ENCODE measurements at places on chromosomes 12 and 14.
A peak's percentile ranks its signal among the peaks of the same experiment; 100 is the strongest.

DNA sequence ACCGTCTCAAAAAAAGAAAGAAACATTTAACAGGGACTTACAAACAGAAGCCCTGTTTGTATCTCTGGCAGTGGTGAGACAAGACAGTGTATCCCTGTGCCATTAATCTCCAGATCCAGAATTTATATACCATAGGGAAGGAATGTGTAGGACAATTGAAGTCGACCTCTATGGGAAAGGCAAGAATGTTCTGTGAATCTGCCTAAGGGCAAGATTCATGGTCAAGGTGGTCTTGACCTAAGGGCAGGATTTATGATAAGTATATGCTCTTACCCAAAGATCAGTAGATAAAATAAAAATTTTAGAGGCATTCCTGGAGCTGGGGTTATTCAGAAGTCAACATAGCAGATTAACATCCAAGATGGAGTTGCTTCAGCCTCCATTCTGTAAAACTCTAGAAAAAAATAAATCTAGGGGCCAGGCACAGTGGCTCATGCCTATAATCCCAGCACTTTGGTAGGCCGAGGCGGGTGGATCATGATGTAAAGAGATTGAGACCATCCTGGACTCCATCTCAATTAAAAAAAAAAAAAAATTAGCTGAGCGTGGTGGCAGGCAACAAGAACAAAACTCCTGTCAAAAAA lies 21.0 kb upstream of the SP1 start:
- DNase-seq, result no peak

GRCh38 chr14:85426068-85426935 lies 103.6 kb upstream of the FLRT2 start:
- peak; percentile 76 for DNase-seq

DNA sequence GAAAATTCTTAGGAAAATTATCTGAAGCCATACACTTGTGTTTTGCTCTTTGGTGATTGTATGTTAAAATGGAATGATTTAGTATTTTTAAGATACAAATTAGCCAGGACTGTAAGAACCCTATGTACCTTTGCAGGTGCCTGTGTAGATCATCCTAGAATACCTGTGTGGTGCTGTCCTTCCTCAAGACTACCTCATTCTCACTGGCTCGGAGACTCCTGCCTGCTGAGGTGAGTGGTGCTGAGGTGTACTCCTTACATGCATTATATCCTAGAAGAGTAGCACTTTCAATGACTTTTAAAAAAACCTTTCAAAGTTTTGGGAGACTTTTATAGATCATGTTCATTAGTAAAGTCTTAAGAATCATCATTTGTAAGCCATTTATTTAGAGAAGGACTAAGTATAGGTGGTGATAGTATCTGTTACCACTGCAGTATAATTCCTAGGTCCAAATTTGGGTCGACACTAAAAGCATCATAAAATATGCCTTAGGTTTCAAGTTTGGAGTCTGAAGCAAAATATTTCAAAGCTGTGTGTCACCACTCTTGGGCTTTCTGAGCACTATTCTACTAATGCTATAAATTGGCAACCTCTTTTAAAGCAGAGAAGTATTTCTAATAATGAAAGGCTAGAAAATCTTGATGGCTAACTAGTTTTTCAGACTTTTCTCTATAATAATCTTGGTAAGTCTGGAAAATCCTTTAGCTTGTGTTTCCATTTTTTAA lies 36.6 kb downstream of the RASSF8 start:
- DNase-seq, result no peak

GRCh38 chr12:42812086-42812485 lies 222.5 kb upstream of the PRICKLE1 start:
- DNase-seq, result no peak

- DNase-seq, result no peak
These were observed 20.3 kb downstream of the KRT85 start for GRCh38 chr12:52347016-52347415.

DNA sequence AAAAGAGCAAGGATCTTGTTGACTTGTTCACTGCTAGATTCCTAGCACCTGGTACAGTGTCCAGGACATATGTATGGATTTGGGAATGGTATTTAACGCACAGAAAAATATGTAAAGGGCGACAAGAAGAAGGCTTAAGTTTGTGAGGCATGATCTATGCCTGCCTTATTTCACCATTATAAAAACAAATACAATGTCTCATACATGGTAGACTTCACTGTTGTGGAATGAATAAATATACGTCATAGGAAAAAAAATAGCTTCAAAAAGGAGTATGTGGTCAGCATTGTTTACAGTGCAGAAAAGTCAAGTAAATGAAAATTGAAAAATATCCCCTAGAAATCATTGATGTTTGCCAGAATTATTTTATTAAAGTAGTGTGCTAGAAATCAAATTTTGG lies 30.0 kb downstream of the HCFC2 start:
- no peak for DNase-seq

GRCh38 chr12:105279460-105280056 lies 43.6 kb upstream of the APPL2 start:
- no peak for DNase-seq

- DNase-seq, result no peak
These were observed 59.3 kb upstream of the VRK1 start for GRCh38 chr14:96737881-96738280.

DNA sequence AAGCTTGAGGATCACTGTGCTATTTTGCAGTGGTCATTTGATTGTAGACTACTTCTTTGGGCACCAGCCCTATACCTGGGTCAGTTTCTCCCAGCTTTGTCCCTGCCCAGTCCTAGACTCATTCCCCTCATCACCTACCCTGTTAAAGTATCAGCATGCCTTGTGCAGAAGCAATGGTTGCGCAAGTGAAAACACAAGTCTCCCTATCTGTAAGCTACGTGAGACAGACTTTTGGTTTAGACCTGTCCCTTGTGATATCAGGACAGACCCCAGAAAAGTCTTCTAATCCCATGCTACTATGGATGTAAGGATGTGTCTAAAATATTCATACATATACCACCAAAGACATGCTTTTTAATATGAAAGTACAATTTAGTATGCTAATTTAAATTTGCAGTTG lies 88.8 kb upstream of the ATP2B1 start:
- DNase-seq, result no peak

- DNase-seq, result no peak
These were observed 118.8 kb downstream of the TSPAN9 start for GRCh38 chr12:3195859-3196483.

GRCh38 chr12:81350309-81350708 lies 272.4 kb downstream of the ACSS3 start:
- DNase-seq, result no peak

DNA sequence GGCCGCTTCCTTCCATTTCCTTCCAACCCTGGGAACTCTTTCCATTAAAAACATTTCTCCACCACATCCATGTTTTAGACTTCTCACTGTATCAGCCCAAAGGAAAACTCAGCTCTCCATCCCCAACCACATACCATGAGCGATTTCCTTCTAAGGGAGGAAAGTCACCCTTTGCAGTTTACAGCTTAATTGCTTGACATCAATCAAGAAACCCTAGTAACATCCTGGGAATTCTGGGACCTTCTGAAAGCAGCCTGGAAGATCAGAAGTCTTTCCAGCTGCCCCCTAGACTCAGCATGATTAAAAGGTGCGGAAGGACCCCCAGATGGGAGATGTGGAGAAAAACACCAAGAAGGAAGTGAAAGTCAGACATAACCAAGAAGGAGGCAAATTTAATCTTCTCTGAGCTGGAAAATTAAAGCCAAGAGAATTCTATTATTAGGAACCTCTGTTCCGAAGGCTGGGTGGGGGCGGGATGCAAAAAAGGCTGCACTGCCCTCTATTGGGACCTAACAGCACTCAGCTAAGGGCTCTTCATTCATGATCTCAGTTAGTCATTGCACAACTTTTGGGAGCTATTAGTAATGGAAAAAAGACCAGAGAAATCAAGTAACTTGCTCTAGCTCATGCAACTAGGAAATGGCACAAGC lies 73.3 kb upstream of the PLXNC1 start:
- peak; percentile 46 for DNase-seq

- DNase-seq, result no peak
These were observed 1.0 kb downstream of the FAIM2 start for GRCh38 chr12:49902399-49903350.

DNA sequence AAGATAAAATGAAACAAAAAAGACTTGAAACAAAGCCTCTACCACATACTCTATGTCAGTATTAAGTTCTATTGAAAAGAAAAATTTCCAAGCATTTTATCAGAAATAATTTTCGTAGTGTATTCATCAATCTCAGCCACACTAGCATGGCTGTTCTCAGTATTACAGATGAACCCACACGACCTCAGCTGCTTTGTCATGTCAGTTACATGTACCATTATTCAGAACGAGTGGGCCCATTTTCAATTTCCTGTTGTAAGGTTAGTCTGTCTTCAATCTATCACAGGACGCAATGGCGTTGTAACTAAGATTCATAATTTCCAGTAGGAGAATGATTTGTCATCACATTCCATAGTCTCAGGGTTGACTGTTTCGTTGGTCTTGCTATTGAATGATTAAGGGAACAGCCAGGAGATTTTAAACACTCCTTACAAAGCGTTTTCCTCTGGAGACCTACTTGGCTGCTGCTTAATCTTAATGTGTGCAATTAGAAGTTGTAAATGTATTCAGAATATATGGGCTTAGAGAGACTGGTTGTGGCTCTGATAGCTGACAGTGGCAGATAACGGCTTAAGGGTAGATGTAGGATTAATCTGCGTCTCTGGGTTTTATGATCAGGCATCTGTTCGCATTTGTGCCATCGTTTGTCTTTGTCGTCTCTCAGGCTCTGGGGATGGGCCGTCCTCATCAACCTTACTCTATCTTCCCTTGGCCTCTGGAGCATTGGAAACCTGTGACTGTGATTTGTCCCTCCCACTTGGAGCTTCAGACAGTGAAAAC lies 65.4 kb downstream of the GLT1D1 start:
- no peak for DNase-seq

DNA sequence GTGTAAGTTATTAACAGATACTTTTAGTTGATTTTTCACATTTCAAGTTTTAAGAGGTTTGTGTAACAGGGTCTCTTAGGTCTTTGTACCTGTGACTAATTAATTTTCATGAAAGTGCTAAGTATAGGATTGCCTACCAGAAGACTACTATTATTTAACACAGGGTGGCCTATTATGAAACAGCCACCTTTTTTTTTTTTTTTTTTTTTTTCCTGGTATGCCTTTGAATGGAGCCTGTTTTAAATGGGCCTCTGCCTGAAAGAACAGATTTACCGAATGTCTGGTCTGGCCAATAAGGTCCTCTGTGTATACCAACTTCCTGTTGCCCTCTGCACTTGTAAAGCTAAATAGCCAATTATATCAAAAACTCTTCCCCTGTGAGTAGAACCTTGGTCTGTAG lies 62.5 kb downstream of the SLC38A6 start:
- DNase-seq, result no peak

DNA sequence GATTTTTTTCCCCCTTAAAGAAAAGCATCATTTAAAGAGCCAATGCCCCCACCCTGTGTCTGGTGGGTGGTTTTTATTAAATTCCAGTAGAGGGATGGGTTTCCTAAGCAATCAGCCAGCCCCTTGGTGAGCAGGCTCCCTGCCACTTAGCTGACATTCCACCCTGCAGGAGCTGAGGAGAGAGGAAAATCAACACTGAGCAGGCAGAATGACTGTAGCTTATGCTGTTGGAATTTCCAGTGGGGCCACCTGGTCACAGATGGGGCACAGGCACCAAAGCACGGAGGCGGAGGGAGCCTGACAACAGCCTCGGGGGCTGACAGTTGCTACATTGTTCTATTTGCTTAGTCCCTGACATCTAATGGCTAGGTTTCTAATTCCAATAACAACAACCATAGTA lies 127.7 kb downstream of the TMEM30B start:
- no peak for DNase-seq

DNA sequence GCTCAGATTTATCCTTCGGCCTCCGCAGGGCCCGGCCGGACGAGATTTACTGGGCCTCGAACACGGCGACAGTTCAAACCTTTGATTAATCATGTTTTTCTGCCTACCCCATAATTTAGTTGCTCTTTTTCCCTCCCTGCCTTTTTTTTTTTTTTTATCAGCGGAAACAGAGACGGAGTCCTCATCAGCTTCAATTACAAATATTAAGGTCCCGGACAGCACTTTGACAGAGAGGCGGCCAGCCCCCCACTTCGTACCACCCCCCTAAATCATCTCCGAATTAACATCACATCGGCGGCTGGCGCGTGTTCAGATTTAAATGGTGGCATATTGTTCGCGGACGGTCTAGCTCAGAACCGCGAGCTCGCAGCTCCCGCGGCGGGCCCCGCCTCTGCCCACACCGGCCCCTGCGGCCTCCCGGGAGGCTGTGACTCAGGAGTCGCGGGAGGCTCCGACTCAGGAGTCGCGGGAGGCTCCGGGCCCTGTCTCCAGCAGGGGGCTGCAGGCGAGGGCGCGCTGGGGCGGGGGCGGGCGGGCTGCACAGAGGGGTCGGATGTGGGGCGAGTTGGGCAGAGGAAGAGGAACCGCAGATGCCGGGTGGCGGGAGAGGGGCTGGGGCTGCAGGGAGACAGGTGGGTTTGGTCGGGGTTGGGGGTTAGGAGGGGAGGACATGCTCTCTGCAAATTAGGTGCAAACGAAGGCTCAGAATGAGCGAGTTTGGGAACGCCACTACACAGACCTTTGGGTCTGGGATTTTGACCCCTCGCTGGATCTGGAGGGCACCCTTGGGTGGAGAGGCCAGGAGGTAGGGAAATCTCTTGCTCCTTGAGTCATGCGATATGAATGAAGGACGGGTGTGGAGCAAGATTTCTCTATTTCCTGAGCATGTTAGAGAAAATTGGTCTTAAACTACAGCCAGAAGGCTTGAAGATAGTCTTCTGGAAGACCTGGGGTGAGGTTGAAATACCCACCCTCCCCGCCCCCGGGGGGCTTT lies 19.6 kb upstream of the ATP5MC2 start:
- DNase-seq, result no peak

- DNase-seq, result no peak
These were observed 173.6 kb downstream of the TTC8 start for GRCh38 chr14:88998027-88998426.

- DNase-seq, result no peak
These were observed 5.1 kb upstream of the SMOC1 start for GRCh38 chr14:69873877-69874780.

- peak; percentile 76 for DNase-seq
These were observed 7.6 kb downstream of the VPS37B start for GRCh38 chr12:122888232-122888752.

- peak; percentile 12 for DNase-seq
These were observed 25.7 kb upstream of the SLC16A7 start for GRCh38 chr12:59570145-59570544.

GRCh38 chr12:48775991-48776649 lies 12.8 kb downstream of the ADCY6 start:
- no peak for DNase-seq

DNA sequence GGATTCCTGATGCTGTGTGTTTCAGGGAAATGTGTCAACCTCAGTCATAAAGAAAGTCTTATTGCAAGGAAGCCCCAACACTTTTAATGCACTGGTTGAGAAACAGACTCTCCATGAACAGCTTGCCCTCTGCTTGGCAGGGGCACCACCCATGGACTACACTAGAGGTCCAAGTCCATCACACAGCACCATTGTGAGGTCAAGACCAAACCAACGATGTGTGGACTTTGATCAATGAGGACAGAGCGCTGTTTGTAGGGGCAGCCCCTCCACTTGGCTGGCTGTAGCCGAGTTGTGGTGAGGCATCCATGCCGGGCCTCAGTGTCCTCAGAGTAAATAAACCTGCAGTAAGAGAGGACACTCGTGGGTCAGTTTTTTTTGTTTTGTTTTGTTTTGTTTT lies 29.8 kb downstream of the ZFYVE21 start:
- no peak for DNase-seq
